Hematopoietic multipotent progenitor cell treated with erythropoietin and hydrocortisone succinate and interleukin-3 and kit ligand, for 6 days (in vitro differentiated cells): ENCODE measurements at places on chromosomes 3 and 15.
A peak's percentile ranks its signal among the peaks of the same experiment; 100 is the strongest.

DNA sequence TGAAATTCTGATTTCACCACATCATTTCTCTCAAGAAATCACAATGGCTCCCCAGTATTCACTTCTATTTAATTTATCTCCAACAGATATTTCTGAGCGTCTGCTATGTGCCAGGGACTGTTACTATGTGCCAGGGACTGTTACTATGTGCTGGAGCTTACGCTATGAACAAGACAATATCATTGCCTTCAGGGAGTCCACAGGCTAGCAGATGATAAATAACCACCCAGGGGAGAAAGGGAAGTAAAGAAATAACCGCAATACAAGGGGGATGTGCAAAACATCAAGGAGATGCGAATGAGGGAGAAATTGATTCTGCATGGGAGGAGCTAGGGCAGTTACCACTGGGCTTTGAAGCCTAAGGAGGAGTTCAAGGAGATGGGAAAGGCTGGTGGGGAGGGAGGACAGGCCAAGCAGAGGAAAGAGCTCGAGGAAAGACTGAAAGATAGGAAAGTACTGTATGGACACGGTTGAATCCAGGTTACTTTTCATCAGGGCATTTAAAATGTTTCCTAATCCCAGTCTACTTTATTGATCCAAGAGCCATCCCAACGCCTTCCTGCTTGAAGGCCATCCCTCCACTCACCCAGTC, 2.5 kb downstream of the THSD4 start:
- peak; percentile 7 for DNase-seq

DNA sequence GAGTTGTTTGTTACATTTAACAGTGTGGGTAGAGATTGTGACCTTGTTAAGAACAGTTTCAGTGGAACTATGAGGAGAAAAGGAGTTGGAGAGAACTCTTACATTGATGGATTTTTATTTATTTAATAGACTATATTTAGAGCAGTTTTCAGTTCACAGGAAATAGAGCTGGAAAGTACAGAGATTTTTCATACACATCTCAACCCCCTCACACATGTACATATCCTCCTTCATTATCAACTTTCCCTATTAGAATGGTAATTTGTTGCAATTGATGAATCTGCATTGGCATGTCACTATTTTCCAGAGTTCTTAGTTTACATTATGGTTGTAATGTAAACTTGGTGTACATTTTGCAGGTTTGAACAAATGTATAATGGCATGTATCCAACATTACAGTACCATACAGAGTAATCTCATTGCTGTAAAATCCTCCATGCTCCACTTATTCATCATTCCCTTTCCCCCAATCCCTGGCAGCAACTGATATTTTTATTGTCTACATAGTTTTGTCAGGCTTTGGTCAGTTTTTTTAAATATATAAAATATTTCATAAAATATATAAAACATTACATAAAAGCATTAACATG, 756.6 kb upstream of the DPPA4 start:
- no peak for DNase-seq

DNA sequence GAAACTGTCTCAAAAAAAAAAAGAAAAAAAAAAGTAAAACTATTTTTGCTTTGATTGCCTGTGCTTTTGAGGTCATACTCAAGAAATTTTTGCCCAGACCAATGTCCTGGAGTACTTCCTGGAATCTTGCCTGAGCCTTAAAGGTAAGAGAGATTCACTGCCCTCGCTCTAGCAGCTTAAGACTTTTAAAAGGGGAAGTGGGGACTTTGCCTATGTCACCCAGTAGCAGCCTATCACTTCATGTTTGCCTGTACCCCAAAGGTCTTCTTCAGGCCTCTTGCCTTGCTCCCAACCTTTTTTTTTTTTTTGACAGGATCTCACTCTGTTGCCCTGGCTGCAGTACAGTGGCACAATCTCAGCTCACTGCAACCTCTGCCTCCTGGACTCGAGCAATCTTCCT, 18.9 kb upstream of the GOLGB1 start:
- peak; percentile 24 for DNase-seq

GRCh38 chr3:5330152-5330810, 142.8 kb downstream of the EDEM1 start:
- no peak for DNase-seq

DNA sequence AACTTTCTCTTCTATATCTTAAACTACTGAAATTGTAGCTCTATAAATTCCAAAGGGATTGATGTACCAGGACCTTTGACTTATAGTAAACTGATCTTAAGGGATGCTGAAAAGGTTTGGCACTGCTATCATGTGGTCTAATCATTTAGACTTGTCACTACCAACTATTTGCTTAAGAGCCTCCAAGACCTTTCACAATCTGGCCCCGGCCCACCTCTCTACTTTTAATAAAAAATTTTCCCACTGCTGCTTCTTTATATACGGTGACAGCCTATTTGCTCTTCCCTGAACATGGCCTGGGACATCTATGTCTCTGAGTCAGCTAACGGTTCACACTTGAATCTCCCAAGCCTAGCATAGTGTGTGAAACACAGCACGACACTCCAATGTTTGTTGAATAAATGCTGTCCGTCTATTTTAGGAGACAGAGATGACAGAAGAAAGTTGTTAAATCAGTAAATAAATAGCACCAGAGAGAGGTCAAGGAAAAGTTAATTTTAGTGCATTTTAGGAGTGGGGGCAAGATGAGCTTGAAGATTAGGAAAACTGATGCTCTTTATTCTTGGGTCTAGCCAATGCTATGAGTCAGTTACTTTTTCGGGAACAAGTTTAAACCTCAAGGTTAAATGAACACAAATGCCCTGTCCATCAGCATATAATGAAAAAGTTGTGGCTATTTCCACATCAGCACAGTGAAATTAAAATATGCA, 212.9 kb downstream of the TIGIT start:
- DNase-seq, result no peak

DNA sequence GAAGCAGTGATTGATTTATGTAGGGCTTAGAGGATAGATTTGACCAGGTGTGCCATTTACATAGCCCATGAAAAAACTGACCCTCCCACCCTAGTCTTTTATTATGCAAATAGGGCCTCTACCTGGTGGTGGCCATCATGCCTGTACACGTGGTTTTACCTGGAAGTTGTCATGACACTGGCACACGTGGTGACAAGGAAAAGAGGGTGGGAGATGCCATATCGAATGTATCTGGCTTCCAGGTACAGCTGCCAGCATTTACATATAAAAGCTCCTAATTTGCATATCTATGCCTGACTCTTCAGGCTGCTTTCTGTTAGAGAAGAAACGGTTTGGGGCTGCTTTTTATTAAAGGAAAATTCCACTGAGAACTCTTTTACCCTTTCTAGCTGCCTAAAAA, 35.0 kb upstream of the DNAJC13 start:
- no peak for DNase-seq

- DNase-seq, result no peak
Observed at GRCh38 chr3:155031186-155031585, 48.9 kb upstream of the MME start.

DNA sequence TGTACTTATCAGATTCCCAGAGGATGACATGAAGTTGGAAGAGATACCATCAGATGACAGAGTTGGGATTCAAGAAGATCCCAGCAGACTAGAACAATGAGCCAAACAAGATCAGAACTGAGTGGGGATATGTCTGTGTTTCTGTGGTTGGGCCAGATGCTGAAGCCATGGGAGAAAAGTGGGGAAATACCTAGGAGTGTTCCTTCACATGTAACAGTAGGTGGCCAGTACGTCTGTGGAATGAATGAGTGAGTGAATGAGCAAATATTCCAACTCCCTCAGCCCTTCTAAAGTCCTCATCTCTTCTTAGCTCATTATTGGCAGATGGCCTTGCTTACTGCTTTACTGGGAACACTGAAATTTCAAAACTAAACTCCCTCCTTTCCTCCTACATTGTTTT, 32.2 kb upstream of the GREM1 start:
- no peak for DNase-seq

- DNase-seq, result peak; percentile 49
Observed at GRCh38 chr15:52805351-52806283, 15.5 kb upstream of the ONECUT1 start.

DNA sequence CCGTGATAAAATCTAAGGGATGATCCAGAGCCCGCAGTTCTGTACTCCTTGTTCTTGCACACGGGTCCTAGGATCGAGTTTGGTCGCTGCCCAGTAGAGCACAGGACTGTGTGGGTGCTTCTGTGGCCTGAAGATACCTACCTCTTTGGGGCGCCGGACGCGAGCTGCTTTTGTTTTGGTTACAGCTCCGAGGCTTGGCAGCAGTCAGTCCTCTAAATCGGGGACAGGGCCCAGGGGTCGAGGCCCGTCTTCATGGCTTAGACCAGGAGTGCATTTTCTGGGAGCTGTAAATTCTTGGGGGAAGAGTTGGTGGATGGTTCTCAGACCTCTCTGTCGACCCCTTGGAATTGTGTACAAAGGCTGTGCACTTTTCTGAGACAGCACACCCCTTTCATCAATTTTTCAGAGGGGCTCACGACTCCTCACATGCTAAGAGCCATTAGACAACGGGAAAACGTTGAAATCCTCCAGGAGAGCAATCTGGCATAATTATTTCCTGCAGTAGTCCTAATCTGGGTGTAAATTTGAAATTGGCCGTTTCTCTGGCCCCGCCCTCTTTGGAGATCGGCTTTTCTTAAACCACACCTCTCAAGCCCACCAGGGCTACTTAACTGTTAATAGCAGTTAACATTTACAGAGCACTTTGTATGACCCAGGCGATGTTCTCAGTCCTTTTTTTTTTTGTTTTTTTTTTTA, 928 bp downstream of the CEP97 start:
- DNase-seq, result peak; percentile 82

- no peak for DNase-seq
Observed at GRCh38 chr3:17765819-17766472, 23.5 kb upstream of the TBC1D5 start.

- DNase-seq, result no peak
Observed at GRCh38 chr3:98972720-98973119, 71.2 kb upstream of the DCBLD2 start.

GRCh38 chr3:177131927-177132636, 65.2 kb downstream of the TBL1XR1 start:
- DNase-seq, result no peak

GRCh38 chr3:30873671-30874070, 20.8 kb downstream of the GADL1 start:
- no peak for DNase-seq

- DNase-seq, result no peak
Observed at GRCh38 chr3:126207166-126207565, 26.8 kb upstream of the ALDH1L1 start.

- DNase-seq, result no peak
Observed at GRCh38 chr15:31236184-31237042, 90.2 kb upstream of the KLF13 start.

DNA sequence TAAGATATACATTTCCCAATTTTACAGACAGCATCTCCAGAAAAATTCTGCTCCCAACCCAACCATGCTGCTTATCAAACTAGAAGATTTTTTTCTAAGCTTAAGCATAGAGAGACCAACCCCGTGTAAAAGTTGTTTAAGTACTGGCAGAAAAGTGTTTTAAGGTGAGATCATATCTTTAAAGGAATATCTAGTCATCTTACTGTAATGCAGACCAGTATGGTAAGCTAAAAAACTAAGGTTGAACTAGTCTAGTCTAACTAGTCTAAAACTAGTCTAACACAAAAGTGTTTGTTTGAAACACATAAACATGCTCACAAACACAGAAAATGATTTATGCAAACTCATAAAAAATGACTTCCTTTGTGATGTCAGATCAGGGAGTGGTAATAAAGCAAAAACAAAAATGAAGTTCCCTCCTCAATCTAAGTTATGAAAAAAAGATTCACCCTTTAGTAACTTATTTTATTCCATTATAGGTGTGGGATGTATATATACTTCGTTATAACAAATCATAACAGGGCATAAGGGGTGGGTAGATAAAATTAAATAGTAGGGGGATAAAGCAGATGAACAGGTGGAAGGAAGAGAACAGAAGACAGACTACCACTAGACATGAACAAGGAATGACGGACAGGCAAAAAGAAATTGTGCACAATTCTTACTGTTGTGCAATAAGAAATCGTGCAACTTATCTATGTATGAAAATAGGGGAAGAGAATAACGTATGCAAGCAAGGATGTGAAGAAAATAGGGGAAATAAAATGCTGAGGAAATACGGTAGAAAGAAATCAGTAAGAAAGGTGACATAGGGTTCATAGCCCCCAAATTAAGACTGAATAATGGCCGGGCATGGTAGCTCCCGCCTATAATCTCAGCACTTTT, 10.0 kb downstream of the MYO5A start:
- DNase-seq, result peak; percentile 46

DNA sequence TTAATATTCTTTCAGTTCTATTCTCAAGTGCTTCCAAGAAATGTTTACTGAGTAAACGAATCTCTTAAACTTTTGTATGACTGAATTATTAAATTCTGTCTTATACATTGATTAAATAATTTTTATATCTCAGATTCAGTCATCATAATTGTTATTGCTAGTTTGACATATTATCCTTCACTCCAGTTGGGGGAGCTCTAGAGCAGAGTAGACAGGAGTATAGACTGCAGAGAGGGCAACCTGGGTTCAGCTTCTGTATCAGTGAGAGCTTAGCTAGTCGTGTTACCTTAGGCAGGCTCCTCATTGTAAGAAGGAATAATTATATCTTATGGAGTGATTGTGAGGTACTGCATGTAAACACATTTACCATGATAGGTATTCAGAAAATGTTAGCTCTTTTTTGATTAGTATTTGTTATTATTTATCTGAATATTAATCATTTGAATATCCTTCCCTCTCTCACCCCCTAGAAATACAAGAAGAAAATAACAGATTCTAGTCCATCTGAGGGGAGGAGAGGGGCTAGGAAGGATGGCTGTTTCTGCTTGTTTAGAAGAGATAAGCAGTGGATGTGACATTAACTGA, 31.0 kb upstream of the ZCWPW2 start:
- peak; percentile 82 for DNase-seq

- DNase-seq, result peak; percentile 96
Observed at GRCh38 chr15:74373731-74374647, 6.5 kb upstream of the CYP11A1 start.

GRCh38 chr15:82228750-82229149, 33.8 kb downstream of the EFL1 start:
- DNase-seq, result no peak

DNA sequence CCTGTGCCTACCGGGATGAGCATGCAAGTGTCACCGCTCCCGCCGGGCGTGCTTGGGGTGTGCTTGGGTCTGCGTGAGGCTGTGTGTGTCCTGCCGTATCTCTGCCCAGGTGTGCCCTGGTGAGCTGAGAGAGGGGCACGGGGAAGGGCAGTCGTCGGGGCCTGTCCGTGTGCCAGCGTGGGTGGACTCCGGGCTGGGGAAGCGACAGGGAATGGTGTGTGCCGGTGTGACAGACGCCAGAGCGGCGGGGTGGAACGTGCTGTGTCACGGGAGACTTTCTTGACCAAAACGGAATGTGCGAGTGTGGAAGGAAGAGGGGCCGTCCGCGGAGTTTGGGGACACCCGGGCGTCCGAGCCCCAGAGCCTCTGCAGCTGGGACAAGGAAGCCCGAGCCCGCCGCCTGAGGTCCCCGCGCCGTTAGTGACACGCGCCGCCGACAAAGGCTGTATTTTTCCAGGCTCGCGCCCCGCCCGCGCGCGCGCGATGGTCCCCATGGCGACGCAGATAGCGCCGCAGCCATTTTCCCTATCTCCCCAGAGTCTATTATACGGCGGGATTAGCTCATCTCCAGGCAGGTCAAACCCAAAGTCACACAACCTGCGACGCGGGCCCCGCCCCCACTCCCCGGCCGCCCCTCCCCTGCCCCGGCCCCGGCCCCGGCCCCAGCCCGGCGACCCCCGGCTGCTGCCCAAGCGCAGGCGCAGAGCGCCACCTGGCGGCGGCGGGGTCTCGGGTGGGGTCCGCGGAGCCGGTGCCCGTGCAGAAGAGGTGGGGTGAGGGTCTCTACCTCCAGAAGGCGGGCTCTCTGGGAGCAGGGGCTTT, 4.5 kb upstream of the GATA2 start:
- DNase-seq, result peak; percentile 92

- peak; percentile 61 for DNase-seq
Observed at GRCh38 chr3:99875581-99875928, 57.9 kb downstream of the CMSS1 start.
